Caki2 (cell line): ENCODE measurements at places on chromosomes 3 and 15.
A peak's percentile ranks its signal among the peaks of the same experiment; 100 is the strongest.

DNA sequence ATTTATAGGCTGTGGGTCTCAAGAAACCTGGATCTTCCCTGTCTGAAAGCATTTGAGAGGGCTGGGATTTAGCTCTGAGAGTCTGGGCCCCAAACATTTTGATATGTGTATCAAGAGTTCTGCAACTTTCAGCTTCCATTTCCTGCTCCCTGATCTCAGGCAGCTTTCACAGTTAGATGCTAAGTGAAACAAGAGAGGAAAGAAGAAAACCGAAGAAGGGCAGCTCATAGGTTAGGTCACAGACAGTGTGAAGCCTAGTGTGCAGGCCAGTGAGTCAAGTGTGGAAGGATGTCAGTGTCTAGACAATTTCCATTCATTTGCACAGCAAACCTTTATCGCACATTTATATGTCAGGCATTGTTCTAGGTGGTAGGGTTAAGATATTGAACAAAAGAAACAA lies 173.6 kb upstream of the PROK2 start:
- no peak for DNase-seq

GRCh38 chr15:54772663-54773062 lies 424.1 kb downstream of the RSL24D1 start:
- DNase-seq, result no peak

GRCh38 chr3:52923963-52924362 lies 26.6 kb upstream of the STIMATE start:
- DNase-seq, result no peak

DNA sequence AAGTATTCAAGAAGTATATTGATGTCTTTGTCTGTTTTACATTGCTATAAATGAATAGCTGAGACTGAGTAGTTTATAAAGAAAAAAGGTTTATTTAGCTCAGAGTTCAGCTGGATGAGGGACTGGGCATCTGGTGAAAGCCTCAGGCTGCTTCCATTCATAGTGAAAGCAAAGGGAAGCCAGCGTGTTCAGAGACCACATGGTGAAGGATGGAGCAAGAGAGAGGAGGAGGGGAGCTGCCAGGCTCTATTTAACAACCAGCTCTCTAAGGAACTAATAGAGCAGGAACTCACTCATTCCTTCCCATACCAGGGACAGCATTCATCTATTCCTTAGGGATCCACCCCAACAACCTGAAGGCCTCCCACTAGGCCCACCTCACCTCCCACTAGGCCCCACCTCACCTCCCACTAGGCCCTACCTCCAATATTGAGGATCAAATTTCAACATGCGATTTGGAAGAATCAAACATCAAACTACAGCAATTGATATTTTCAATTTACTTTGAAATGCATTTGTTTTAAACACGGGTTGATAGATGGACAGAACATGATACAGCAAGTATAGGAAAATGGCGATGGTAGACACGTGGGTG lies 167.5 kb upstream of the HES1 start:
- DNase-seq, result no peak

DNA sequence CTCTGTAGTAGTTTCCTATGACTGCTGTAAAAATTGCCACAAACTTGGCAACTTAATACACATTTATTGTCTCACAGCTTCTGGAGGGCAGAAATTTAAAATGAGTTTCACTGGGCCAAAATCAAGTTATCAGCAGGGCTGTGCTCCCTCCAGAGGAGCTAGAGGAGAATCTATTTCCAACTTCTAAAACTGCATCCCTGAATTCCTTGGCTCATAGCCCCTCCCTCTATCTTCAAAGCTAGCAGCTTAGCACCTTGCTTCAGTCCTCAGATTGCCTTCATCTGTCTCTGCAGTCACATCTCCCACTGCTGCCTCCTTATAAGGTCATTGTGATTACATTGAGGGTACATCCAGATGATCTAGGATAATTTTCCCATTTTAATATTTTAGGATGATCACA lies 17.8 kb upstream of the GADL1 start:
- DNase-seq, result no peak

GRCh38 chr3:196990601-196991007 lies 22.0 kb upstream of the PIGZ start:
- DNase-seq, result no peak

DNA sequence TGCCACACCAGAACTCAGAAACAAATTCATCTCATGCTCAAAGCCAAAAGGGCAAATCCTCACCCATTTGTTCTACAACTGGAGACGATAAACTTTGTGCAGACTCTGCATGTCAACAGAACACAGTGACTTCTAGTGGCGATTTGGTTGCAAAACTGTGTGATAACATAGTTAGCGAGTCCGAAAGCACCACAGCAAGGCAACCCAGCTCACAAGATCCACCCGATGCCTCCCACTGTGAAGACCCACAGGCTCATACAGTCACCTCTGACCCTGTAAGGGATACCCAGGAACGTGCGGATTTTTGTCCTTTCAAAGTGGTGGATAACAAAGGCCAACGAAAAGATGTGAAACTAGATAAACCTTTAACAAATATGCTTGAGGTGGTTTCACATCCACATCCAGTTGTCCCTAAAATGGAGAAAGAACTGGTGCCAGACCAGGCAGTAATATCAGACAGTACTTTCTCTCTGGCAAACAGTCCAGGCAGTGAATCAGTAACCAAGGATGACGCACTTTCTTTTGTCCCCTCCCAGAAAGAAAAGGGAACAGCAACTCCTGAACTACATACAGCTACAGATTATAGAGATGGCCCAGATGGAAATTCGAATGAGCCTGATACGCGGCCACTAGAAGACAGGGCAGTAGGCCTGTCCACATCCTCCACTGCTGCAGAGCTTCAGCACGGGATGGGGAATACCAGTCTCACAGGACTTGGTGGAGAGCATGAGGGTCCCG lies 199.7 kb downstream of the AKAP13 start:
- DNase-seq, result peak; percentile 77

- DNase-seq, result no peak
Measured at GRCh38 chr3:117346901-117347300, 637.3 kb downstream of the TUSC7 start.

GRCh38 chr15:81092559-81092902 lies 41.5 kb upstream of the CFAP161 start:
- DNase-seq, result no peak

GRCh38 chr3:153090973-153091372 lies 71.1 kb upstream of the RAP2B start:
- DNase-seq, result no peak

GRCh38 chr3:194100856-194101390 lies 35.0 kb upstream of the HES1 start:
- no peak for DNase-seq

DNA sequence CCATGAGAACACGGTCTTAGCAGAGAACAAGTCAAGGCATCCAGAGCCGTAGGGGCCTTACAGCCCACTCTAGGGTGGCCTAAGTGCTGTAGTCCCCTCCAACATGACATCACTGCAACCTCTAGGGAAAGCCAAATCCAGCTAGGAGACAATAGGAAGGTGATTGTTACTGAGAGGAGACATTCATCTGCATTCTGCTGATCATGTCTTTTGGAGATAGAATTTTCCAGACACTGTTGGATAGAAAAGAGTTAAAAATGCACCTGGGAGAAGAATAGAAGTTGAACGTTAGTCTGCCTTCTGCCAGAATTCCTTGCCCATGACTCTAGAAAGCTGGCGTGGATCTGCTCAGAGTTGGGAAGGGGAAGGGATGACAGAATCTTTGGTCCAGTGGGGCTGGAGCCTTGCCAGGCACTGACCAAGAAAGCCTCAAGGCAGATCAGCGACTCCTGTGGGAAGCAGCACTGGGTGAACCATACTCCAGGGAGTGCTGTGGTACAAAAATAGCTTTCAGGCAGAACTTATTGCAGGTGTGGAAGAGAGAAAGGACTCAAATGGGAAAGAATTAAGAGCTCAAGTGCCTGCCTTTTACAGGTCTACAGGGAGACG lies 44.8 kb upstream of the RAF1 start:
- DNase-seq, result peak; percentile 32

DNA sequence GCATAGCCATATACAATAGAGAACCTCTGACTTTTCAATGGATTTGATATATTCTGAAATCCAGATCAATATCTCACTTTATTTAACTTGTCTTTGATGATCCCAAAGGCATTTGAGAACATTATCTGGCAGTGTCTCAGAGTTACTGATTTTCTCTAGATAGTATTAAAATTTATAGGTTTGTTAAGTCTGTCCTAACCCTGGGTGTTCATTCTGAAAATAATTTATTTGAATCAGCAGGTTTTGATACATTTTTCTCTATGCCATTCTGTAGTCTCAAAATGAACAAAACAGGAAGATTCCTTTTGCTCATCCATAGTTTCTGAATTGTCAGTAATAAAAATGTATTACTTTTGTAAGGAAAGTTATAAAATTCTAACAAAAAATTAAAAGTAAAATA lies 14.3 kb downstream of the CCR8 start:
- DNase-seq, result no peak

- DNase-seq, result no peak
Measured at GRCh38 chr3:15810702-15811101, 12.9 kb upstream of the ANKRD28 start.

GRCh38 chr15:80712956-80713355 lies 17.8 kb downstream of the ABHD17C start:
- no peak for DNase-seq

- DNase-seq, result peak; percentile 53
Measured at GRCh38 chr15:96338766-96339618, 8.5 kb downstream of the NR2F2 start.

DNA sequence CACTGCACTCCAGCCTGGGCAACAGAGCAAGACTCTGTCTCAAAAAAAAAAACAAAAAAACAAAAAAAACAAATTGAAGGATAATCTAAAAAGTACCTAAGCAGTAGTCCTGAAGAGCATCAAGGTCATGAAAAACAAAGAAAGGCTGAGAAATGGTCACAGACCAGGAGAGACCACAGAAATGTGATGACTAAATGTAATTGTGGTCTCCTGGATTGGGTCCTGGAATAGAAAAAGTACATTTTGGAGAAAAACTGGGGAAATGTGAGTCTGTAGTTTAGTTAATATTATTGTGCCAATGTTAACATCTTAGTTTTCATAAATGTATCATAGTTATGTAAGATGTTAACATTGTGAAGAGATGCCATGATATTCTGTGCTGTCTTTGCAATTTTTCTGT lies 267.5 kb upstream of the NR2E3 start:
- DNase-seq, result no peak

- DNase-seq, result no peak
Measured at GRCh38 chr3:51683566-51683965, 12.5 kb downstream of the TEX264 start.

DNA sequence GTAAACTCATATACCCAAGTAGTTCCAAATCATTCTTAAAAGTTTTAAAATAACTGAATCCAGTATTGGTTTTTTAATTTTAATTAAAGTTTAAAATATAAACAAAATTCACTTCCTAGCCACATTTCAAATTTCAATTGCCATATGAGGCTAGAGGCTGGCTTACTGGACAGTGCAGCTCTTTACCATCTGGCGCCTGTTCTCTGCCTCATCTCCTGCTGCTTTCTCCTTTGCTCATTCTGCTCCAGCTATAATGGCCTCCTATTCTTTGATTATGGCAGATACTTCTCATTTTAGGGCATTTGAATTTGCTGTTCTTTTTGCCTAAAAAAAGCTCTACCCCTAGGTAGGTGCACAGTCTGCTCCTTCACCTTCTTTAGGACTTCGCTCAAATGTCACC lies 19.1 kb downstream of the ARMC8 start:
- no peak for DNase-seq

GRCh38 chr15:70494852-70495571 lies 268.3 kb downstream of the UACA start:
- peak; percentile 99 for DNase-seq

DNA sequence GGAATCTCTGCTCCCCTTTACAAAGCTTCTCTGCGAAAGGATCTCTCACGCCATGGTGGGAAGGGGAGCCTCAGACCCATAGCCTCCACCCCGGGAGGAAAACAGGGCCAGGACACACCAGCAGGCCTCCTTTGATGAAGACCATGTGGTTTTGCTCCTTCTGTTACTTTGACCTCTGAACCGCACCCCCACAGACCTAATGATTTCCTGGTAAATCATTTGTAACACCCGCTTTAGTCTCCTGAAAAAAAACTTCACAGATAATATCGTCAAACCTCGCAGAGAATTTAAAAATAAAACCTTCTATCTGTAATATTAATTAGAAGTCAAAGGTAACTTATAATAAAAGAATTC lies 18.3 kb downstream of the CPN2 start:
- no peak for DNase-seq

GRCh38 chr3:10401990-10402761 lies 81.3 kb upstream of the SEC13 start:
- DNase-seq, result no peak

GRCh38 chr3:44969154-44969827 lies 6.7 kb downstream of the ZDHHC3 start:
- DNase-seq, result no peak

GRCh38 chr15:88089024-88089620 lies 167.4 kb downstream of the NTRK3 start:
- no peak for DNase-seq

GRCh38 chr3:74442068-74442467 lies 172.4 kb downstream of the CNTN3 start:
- no peak for DNase-seq

DNA sequence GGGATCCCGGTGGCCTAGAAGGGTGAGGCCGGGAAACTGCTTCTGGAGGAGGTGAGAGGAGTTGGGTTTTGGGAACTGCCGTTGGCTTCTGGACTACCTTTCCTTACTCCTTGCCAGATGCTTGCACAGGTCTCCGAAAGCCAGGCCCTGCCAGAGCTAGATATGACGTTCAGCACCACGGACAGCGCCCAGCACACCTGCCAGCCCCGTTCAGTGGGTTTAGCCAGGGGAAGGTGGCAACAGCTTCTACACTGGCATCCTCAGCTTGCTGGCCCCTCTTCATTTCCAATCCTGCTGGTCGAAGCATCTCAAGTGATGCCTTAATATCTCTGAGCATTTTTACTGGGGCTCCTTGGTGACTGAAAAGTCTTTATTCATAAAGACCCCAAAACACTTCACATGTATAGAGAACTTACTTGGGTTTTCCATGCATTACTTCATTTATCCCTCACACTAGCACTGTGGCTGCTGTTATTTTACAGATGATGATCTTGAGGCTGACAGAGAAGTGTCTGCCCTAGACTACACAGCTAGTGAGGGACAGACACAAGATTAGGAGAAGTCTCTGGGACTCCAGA lies 21.9 kb downstream of the HCN4 start:
- DNase-seq, result peak; percentile 46

DNA sequence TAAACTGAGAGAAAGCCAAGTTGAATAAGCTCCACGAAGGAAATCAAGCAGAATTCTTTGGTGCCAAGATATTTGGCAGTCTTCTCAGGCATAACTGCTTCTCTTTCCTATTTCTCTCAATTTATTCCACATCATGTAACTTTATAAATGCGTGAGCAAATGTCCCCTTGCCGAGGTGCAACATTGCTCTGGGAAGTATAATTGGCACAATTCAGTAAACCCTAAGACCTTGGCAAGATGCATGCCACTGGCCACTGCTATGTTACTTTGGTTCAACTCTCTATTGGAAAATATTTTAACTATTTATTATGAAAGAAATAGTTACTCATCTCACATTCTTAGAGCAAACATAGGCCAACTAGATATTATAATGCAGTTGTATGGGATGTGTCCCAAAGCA lies 170.2 kb downstream of the SUCNR1 start:
- DNase-seq, result no peak

GRCh38 chr3:160999274-160999673 lies 105.9 kb downstream of the B3GALNT1 start:
- no peak for DNase-seq
